CD4-positive, alpha-beta T cell treated with Interleukin-4 for 1 hour (primary cell): ENCODE measurements at places on chromosomes 5 and 9.

- no peak for DNase-seq
These were observed 119.0 kb downstream of the ENTREP1 start for GRCh38 chr9:69444021-69444420.

GRCh38 chr5:149754172-149754880 is 24.2 kb downstream of the PPARGC1B start:
- no peak for DNase-seq

GRCh38 chr5:763998-764781 is 20.3 kb downstream of the ZDHHC11B start:
- DNase-seq = no peak

DNA sequence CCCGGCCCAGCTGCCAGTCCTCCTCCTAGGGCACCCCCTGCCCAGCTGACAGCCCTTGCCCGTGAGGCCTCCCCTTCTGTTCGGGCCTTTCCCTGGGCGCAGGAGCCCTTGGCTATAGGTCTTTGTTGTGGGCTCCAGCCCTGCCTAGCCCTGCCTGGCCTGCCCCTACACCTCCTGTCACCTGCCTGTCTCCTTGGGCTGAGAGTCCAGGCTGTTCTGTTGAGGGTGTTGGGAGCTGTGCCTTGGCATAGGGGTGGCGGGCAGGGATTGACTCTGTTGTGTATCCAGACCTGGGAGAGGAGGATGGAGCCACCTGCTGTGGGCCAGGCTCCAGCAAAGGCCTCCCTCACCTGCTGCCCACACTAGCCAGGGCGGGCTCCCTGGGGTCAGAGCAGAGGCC is 11.6 kb downstream of the FCN2 start:
- no peak for DNase-seq

DNA sequence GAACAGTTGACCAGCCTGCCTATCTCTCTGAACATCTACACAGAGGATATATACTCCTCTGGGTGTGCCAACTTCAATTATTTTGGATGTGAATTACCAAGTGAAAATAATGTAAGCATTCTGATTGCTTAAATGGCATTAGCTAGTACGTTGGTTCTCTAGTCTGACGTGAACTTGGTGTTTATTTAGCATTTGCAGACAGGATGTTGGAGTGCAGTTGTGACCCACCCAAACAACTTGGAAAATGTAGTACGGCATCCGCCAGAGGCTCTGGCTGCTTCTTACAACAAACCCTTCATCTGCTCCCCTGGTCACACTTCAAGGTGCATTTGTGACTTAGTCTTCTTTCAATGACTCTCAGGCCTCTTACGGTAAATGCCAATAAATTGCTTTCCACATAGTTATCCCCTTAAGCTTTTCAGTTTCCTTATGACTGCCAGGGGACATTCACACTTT is 616.6 kb downstream of the PDE4D start:
- no peak for DNase-seq

DNA sequence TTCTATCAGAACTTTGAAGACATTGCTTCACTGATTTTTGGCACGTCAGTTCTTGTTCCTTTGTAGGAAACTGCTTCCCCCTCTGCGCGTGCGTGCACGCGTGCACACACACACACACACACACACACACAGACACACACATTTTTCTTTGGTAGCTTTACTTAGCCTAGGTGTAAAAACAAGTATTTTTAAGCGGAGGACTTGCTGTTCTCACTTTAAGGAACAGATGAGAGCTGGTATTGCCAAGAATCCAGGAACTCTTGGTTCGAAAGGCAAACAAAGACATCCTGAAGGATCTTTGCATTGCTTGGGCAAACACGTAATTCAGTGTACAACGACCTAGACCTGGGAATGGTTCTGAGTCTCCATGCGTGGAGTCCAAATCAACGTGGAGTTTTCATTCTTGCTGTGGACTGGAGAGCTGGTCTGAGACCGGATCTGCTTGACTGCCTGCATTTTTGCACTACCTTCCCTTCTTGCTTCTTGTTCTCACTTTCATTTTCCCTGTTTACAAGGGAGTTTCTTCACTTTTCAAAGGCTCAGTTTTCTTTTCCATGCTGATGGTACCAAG is 8.2 kb downstream of the TMEM268 start:
- no peak for DNase-seq

DNA sequence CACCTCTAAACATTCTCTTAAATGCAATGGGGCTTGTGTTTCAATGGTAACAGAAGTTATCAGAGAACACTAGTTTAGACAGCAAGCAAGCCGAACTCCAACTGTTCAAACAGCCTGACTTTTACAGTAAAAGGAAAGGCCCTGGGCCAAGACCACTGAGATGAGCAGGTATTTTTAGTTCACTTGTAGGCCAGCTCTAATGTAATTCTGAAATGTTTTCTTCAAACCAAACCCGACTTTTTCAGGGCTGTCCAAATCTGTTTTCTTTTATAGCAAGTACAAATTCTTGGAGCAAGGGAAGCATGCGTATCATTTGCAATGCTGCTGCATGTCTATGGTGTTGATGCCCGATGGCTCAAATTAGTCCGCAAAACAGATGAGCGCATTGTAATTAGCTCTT is 192.9 kb downstream of the SLF1 start:
- no peak for DNase-seq

DNA sequence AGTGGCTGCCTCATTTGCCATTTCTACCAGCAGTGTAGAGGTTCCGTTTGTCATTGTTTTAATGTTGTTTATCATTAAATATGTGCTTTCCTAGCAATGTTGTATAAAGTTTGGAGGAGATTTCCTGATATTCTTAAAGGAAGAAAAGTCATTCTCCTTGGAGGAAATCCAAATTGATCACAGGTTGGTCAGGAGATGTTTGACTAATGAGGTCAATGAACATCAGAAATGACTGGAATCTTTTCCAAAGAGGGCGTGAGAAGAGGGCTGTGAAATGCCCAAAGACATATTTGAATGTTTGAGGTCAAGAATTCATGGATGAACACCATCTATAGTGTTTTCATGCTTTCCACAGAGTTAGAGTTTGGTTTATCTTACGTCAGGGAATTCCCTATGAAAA is 471.3 kb downstream of the MAT2B start:
- DNase-seq = no peak

- no peak for DNase-seq
These were observed 24.3 kb downstream of the BOD1 start for GRCh38 chr5:173592050-173592669.

DNA sequence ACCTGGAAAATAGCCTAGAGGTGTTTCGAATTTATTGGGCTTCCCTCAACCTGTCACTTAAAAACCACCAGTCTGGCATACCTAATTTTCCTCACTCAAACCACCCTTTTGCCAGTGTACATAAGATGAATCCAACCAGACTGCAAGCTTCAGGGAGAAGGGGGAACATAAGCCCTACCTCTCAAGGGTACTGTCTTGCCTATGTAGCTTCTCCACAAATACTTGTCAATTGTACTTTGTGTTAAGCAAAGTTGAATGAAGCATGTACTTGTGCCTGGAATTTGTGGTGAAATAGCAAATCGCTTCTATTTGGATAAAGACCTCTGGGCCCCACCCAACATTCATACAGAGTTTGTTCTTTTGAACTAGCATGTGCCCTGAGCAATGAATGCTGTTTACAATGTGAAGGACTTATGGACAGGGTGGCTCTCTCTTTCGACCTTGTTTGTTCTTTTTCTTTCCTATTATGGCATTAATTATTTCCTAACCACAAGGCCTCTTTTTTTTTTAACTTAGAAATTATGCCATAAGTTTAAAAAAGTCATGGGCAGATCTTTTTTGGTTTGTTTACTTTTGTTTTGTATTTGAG is 580.2 kb downstream of the EBF1 start:
- no peak for DNase-seq

DNA sequence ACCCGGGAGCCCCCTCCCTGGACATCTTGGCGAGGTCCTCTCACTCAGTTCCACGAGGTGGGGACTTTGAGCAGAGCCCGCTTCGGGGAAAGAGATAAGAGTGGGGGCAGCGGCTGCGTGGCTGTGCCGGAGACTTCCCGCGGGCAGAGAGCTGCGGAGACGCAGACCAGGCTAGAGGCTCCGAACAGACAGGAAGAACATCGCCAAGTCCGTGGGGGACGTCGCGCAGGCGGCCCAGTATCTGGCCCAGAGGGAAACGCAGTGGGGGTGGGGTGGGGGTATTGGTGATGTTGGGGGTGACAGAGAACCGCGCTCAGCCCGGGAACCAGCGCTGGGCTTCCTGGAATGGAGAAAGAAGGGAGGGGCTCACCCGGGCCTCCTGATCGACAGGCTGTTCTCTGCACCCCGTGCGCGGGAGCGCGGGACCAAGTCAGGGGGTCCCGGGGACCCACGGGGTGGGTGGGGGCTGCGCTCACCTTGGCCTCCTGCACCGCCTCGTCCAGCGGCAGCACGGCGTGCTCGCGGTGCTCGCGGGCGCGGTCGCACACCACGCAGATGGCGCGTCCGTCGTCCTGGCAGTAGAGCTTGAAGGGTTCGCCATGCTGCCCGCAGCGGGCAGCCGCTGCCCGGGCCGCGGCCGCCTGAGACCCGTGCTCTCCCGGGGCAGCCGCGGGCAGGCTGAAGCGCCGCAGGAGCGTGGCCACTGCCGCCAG is 727 bp downstream of the TRIM7 start:
- DNase-seq = no peak

DNA sequence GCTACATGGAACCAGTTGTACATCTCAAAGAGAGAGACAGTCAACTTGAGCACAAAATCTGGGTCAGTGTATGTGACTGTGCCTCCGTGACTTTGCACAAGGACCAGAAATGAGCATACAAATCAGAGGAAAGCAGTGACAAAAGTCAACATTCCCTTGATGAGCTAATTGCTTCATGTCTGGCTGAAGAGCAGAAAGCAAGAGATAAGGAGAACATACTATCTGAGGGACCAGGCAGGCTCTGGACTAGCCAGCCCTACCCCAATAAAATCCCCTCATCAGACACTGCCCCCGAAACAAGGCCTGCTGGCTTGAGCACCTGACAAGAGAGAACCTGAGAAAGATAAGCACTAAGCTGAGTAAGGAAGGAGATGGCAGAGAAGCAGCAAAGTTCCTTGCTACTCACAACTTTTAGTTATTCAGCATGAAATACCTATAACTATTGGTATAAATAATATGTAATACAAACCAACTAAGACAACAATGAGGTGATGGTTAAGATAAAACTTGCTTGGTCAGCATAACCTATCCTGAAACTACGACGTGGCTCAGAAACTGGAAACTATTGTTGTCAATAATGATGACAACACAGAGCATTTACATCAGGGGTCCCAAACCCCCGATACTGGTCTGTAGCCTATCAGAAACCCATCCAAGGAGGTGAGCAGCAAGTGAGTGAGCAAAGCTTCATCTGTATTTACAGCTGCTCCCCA is 9.5 kb downstream of the SIL1 start:
- DNase-seq = no peak
